ENCODE measurements at places on chromosomes 7 and 10.

- no peak for DNase-seq
Observed at GRCh38 chr10:25564351-25564750, 369.7 kb upstream of the MYO3A start.

DNA sequence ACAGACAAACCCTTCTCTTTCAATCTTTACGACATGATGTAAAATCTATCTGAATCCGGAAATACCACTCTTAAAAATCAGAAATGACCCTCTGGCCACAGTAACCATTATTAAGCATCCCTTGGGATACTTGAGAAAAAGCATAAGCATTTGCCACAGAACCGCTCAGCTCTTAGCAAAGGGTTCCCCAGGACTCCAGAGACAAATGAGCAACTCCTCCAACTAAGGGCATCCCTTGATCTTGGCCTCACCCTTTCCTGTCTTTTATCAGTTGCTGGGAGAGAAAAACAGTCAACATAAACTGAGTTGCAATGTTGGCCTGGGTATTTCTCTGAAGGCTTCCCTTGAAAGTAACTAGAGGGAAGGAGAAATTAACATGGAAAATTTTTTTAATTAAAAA is 3.5 kb downstream of the PDLIM1 start:
- DNase-seq: no peak

- DNase-seq: no peak
Observed at GRCh38 chr10:58180666-58181065, 87.0 kb downstream of the IPMK start.

DNA sequence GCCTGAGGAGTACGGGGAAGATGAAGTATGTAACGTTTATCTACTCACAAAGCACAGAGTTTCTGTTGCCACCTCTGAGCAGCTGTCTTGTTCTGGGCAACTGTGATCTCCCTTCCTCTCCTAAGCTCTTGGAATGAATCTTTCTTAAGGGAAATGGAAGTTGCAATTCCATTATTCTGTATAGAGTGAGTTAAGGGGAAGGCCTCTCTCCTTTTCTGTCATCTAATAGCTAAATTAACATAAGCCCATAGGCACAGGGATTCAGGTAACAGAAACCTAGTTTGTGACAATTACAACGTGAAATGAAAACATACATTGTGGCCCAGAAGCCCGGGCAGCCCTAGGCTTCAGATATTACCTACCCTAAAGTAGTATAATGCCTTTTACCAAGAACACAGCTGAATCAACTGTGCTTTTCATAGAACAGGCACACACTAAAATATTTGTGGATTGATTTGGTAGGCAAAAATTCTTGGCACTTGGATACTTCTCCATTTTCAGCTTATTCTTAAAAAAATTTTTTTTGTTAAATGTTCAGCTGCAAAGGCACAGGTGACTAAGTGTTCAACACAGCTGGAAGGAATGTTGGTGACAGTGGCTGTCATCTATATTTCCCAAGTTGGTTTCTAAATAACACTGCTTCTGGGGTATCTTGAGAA is 3.8 kb upstream of the PDCD4 start:
- no peak for DNase-seq

DNA sequence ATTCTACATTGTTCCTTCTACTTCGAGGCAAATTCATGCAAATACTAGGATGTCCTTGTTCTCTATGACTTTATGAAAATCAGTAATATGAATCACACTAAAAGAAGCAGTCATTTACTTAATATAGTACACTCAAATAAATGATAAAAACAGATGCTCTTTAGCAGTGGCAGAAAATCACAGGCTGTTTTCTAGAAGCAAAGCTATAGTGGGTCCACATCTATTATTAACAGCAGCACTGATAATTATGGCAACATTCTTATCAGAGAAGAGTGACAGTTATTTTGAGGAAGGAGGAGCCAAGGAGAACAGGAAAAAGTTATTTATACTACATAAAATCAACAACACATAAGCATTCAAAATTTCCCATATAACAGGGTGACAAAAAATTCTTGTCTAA is 16.5 kb downstream of the KIF5B start:
- no peak for DNase-seq

- no peak for DNase-seq
Observed at GRCh38 chr7:54838175-54838910, 79.3 kb upstream of the SEC61G start.

GRCh38 chr7:100071018-100071723 is 10.4 kb downstream of the ZNF3 start:
- DNase-seq: no peak

DNA sequence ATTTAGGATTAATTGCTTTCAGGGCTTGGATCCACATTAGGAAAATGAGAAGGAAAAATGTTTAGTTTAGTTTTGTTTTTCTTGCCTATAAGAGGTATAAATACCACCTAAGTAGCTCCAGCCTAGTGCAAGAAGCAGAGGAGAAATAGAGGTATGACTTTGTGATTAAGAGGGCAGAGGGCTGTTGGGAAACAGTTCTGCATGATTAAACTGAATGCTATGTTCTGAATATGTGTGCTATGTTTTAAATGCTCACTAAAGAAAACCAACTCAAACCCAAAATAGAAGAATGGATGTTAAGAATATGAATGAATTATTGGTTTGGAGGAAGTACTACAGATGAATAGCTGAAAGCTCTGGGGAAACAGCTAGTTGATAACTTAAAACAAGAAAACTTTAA is 7.6 kb downstream of the CALCR start:
- no peak for DNase-seq

DNA sequence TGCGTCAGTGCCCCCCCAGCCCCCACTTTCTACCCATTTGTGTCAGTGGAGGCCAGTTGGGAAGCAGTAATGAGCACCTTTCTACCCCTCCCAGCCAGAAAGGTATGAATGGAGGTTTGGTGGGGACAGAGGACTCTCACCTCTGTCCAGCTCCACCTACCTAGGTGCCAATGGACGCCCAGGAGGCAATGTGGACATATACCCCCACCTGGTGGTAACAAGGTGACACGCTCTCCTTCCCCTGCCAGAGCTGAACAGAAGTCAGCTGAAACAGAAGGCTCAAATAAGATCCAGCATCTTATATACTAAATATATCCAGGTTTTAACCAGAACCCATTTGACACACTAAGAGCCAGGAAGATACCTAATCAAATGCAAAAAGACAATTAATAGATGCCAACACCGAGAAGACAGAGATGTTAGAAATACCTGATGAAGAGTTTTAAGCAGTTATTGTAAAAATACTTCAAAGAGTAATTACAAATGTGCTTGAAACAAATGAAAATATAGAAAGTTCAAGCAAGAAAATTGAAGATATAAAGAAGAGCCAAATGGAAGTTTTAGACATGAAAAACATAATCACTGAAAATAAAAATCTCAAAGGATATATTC is 18.4 kb upstream of the SORCS3 start:
- DNase-seq: no peak

GRCh38 chr7:80823057-80823456 is 95.8 kb downstream of the SEMA3C start:
- DNase-seq: no peak

GRCh38 chr10:36026081-36026480 is 384.0 kb upstream of the FZD8 start:
- DNase-seq: no peak

- no peak for DNase-seq
Observed at GRCh38 chr10:114322344-114322743, 82.0 kb downstream of the AFAP1L2 start.

GRCh38 chr10:68973975-68974374 is 14.6 kb upstream of the KIFBP start:
- DNase-seq: no peak

GRCh38 chr10:122068844-122069243 is 79.9 kb downstream of the TACC2 start:
- no peak for DNase-seq

DNA sequence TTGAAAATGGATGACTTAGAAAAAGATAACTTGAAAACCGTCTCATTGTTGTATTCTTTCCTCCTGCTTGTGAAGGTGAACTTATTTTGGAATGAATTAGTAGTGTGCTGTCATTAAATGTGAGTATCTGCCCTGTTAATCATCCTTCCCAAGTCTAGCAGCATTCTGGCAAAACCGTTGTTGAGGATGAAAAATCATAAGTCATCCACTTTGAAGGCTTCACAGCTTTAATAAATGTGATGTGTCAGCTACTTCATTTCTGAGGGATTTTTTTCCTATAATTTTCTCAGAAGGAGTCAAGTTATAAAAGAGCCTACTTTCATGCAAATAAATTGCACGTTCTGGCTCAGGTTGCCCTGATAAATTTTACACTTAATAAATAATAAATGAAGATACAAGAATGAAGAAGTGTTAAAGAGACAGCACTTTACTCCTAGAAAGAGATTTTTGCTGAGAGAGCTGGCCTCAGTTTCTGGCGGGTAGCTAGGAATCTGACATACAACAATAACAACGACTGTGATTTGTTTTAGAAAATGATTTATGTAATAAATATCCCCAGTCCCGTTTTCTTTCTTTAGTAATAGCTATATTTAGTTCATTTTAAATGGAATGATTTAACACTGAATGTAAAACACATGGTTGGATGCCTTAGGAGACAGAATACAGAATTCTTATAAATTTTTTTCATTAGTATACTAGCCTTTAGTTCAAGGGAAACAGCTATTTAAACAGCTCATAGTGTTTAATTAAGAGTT is 516.5 kb upstream of the KLF6 start:
- no peak for DNase-seq

GRCh38 chr7:68362745-68363518 is 1235.3 kb upstream of the AUTS2 start:
- DNase-seq: no peak

DNA sequence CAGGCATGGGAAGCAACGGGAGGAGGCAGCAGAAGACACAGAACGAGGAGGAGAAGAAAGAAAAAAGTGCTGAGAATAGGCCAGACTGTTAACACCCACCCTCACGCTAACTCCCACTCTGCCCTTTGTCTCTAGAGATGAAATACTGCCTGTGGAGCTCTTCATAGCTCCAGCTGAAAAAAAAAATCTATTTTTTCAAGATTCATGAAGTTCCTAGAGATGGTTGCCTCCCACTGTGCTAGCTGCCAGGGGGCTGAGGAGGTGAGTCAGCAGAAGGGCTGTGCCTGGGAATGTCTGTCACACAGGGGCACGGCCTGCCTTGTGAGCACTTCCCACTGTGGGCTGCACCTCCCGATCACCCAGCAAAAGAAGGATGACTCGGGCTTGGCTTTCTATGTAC is 144.5 kb downstream of the RNF216 start:
- peak; percentile 80 for DNase-seq

- DNase-seq: no peak
Observed at GRCh38 chr7:129771201-129771927, 159.8 kb downstream of the NRF1 start.

GRCh38 chr7:110637252-110637651 is 453.7 kb upstream of the LRRN3 start:
- DNase-seq: no peak

DNA sequence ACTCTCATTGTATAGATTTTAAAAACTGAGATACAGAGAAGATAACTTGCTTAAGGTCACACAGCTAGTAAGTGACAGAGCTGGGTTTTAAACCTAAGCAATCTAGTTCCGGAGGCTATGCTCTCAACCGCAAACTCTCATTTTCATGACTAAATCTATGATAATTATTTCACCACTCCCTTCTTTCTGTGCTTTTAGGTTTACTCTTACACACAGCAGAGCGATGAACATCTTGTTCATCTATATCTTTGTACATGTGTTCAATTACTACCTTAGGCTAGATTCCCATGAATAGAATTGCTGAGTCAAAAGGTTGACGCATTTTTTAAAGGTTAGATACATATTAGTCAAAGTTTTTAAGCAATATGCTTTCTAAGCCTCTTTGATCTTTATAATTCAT is 154.8 kb downstream of the CHN2 start:
- no peak for DNase-seq

GRCh38 chr10:132461103-132461682 is 64.2 kb downstream of the PWWP2B start:
- DNase-seq: no peak

- DNase-seq: no peak
Observed at GRCh38 chr10:18099415-18099814, 40.8 kb upstream of the CACNB2 start.

GRCh38 chr10:129956286-129956670 is 7.8 kb downstream of the EBF3 start:
- no peak for DNase-seq

GRCh38 chr7:121082400-121083101 is 94.0 kb downstream of the CPED1 start:
- no peak for DNase-seq

DNA sequence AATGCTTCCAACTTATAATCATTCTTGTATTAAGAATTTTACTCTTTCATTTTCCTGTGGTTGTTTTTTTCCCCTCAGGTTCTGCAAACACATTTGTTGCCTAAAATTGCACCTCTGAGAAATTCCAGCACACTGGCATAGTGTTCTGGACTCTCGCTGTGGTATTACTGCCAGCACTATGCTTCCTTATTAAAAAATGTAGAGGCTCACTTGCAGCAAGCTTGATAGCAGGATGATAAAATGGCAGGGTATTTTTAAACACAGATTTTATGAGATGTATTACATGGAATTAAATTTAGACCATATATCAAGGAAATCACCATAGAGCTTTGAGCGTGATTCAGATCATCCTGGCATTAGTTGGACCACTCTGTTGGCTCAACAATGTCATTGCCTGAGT is 416.7 kb upstream of the AKR1E2 start:
- DNase-seq: no peak

DNA sequence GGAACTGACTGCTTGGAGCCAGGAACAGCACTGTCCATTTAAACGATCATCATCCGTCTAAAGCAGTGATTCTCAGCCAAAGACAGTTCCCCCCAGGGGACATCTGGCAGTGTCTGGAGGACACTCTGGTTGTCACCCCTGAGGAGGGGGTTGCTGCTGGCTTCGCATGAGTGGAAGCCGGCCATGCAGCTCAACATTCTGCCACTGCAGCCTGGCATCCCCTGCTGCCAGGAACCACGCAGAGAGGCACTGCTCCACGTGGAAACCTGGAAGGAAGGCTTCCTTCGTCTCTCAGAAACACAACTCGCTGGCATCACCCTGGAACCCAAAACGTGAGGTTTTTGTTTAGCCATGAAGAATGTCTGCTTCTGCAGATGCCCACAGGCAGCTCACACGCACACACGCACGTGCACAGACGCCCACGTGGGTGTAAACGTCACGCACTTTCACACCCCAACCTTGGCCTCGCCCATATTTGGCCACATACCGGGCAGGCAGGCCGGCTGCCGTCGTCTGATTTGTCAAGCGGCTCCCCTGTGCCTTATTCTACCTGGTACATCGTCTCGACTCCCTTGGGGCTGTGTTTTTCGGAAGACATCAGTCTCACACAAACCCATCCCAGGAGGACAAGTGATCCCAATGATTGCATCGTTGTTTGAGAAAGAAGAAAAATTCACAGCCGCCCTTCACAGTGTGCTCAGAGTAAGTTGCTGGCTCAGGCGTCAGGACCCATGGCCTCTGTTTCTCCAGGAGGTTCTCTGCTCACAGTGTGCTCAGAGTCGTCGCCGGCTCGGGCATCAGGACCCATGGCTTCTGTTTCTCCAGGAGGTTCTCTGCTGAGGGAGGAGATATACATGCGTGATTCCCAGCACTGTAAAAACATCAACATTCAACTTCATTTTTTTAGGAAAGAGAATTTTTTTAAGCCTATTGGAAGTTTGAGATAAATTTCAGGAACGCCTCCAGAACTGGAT is 127.2 kb upstream of the PPP2R2D start:
- DNase-seq: no peak
